Neural progenitor cell (in vitro differentiated cells): ENCODE measurements at places on chromosomes 3 and 15. TPM values are rescaled to one million over a fixed set of nuclear protein-coding genes. Genes with fewer than 3 reads are reported as not detected.

Gene GOLGA6D
- not detected in 2 replicates for total RNA-seq

DNA sequence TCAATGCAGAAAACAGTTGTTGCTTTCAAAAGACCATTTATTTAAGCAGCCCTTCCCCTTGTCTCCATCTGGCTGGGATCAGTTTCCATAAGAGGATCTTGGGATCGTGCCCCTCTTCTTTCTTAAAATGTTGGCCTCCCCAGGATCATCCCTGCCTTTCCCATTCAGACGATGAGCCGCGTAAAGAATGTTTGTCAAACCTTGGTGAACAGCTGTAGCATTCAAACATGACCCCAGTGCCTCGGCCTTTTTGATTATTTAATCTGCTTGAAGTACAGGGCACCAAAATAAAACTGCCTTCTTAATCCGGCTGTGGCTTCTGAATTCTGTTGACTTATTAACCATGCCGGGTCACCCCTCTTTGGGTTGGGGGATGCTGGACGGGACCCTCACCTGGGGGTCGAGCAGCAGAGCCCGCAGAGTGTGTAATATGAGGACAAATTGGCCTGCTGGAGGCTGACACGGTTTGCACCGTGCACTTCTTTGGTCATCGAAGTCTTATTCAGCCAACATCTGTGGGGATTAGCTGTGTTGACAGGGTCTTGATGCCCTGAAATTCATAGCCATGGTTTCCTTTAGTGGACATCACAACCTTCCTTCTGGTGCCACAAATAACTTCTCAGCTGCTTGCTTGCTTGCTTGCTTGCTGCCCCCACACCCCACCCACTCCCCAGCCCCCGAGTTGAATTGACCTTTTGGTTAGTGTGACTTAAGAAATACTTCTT, at the start of gene LRTM1:
Gene LRTM1 (minus strand): TSS at position 14 of the 725 bp plus-strand sequence. CDS start 148 bp downstream, outside the sequence.
- no peaks in the 10 kb centered on the region for H3K27me3 ChIP-seq
- peak; percentile 22 for DNase-seq
- H3K4me3 ChIP-seq: no peak within 1 kb of the TSS
- peaks cover 21% of the 10 kb centered on the region for H3K4me1 ChIP-seq

DNA sequence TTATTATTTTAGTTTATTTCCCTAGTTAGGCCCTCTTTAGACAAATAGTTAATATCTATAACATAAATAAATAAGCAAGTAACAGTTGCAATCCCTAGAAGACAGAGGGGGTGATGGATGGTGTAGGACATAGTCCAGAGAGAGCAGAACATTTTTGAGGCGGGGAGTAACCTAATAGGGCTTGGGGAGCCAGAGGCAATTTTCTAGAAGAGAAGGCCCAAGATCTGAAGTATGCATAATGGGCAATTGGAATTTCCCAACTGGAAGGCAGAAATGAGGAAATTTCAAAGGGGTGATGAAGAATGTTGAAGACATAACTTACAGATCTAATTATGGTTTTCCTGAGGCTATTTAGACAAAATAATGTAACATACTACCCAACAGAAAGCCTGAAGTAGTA, 525.7 kb downstream of the TUSC7 start:
- H3K4me1 ChIP-seq: no peaks in the 10 kb centered on the region
- no peak for DNase-seq
- H3K27me3 ChIP-seq: no peaks in the 10 kb centered on the region
- H3K36me3 ChIP-seq: no peaks in the 10 kb centered on the region
- H3K4me3 ChIP-seq: no peak overlapping the region

GRCh38 chr3:2727610-2728318, 382.4 kb downstream of the IL5RA start:
- peak; percentile 37 for DNase-seq
- H3K36me3 ChIP-seq: no peaks in the 10 kb centered on the region
- H3K4me1 ChIP-seq: peaks cover 11% of the 10 kb centered on the region
- H3K4me3 ChIP-seq: no peak overlapping the region
- no peak overlapping the region for H3K27ac ChIP-seq
- H3K27me3 ChIP-seq: no peaks in the 10 kb centered on the region

Gene DISP2
- total RNA-seq: 0.06 TPM in 1 of 2 replicates, not detected in the other

DNA sequence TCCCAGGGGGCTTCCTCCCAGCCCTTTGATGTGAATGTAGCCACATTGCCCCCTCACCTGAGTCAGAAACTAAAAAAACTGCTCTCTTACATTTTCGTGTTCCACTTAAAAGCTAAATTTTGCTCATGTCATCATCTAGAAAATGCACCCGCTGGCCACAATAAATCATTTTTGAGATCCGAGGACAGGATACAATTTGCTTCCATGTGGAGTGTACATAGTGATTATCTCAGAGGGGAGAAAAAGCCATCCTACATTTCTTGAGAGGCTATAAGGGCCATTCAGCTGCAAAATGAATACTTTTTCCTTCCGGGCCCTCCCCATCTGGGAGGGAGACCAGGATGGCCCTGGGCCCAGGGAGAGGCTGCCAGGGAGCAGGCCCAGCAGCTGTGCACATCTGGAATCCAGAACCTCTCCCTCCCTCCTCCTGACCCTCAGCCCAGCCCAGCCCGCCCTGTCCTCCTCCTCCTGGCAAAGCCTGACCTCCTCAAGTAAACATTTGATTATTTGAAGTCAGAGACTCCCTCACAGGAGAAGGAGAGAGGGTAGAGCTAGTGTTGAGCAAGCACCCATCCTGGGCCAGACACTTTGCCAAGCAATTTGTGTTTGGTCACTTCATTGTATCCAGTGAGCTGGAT, 59.1 kb downstream of the CORO2B start:
- no peaks in the 10 kb centered on the region for H3K27me3 ChIP-seq
- H3K36me3 ChIP-seq: no peaks in the 10 kb centered on the region
- peaks cover 5% of the 10 kb centered on the region for H3K4me1 ChIP-seq

DNA sequence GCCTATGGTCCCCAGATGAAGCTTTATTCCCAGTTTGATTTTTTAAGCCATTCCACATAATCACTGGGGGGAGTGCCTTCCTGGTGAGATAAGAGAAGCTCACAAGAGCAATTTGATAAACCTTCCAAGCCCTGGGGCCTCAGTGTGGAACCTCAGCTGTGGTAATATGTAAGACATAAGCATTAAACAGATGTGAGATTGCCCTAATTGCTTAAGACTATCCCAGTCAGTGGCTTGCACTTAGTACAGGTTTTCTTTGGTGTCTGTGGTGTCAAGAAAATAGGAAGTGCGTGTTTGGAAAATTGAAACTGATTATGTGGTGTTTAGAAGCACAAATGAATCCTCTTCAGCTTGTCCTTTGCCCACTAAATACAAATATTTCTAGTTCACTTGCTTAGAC, 54.3 kb downstream of the LRRN1 start:
- peak overlapping the region; percentile 47 for H3K27ac ChIP-seq
- DNase-seq: no peak
- H3K4me1 ChIP-seq: peaks cover 53% of the 10 kb centered on the region
- no peaks in the 10 kb centered on the region for H3K36me3 ChIP-seq
- no peak overlapping the region for H3K4me3 ChIP-seq
- H3K27me3 ChIP-seq: no peaks in the 10 kb centered on the region

Gene SPINK8
- total RNA-seq: not detected in 2 replicates

DNA sequence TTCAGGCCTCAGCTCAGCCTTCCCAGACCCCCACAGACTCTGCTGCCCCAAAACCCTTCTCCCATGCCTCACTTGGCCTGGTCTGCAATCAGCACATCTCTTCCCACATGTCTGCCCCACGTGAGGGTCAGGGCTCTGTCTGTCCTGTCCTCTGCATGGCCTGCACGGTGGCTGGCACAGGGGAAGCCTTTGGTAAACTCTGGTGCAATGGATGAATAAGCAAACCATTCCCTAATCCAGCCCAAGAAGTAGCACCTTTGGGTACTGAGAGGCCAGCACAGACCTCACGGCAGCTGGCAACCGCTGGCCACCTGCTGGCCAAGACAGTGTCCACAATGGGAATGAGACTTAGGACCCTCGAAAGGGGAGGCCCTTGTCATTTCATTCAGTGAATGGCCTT, 27.7 kb downstream of the ABTB1 start:
- peaks cover 6% of the 10 kb centered on the region for H3K4me1 ChIP-seq
- H3K27me3 ChIP-seq: no peaks in the 10 kb centered on the region
- H3K4me3 ChIP-seq: no peak overlapping the region
- peak; percentile 48 for DNase-seq
- no peaks in the 10 kb centered on the region for H3K36me3 ChIP-seq

GRCh38 chr15:48647962-48648361, 2.5 kb upstream of the FBN1 start:
- no peak overlapping the region for H3K4me3 ChIP-seq
- peak; percentile 58 for DNase-seq
- H3K27ac ChIP-seq: no peak overlapping the region

Gene KBTBD13
- not detected in 2 replicates for total RNA-seq

- no peak for DNase-seq
- no peak overlapping the region for H3K27ac ChIP-seq
- H3K27me3 ChIP-seq: peaks cover 40% of the 10 kb centered on the region
- peaks cover 29% of the 10 kb centered on the region for H3K4me1 ChIP-seq
- H3K36me3 ChIP-seq: no peaks in the 10 kb centered on the region
These were observed 1.4 kb upstream of the GRM2 start for GRCh38 chr3:51705276-51706020.

DNA sequence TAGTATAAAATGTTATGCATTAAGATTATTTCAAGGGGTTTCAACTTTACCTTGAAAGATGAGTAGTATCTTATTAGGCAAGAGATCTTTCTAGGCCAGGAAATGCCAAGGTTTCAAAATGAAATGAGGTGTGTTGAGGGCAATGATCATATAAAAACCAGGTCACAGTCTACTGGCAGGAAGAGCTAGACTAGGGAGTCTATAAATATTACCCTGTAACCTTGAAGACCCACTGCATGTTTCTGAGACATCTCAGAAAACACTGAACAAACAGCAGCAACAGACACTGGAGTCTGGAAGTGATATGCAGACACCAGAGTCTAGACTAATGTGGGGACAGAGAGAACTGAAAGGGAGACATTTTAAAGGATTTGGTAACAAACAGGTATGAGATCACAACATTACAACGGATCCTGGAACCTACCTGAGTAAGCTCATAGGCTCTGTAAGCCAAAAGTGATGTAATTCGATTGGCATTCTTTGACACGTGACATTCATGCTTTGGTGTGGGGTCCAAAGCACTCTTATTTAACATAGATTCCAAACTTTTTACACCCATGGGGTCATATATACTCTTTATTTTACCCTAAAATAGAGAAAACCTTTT, 15.0 kb downstream of the TASOR start:
- H3K4me3 ChIP-seq: no peak overlapping the region
- no peak for DNase-seq
- H3K4me1 ChIP-seq: no peaks in the 10 kb centered on the region
- H3K27ac ChIP-seq: no peak overlapping the region
- H3K27me3 ChIP-seq: no peaks in the 10 kb centered on the region

Gene HRG
- not detected in 2 replicates for total RNA-seq

DNA sequence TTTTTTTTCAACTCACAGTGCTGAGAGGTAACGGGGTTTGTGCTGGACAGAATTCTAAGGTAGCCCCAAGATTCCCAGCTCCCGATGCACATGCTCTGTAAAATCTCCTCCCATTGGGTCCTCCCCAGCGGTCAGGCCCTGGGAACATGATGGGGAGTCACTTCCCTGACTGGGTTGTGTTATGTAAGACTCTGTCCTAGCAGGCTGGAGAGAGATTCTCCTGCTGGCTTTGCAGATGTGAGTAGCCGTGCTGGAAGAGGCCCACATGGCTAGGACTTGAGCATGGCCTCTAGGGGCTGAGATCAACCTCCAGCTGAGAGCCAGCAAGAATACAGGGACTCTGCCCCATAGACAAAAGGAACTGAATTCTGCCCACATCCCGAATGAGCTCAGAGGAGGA, 83.7 kb upstream of the OXTR start:
- no peak for DNase-seq
- no peaks in the 10 kb centered on the region for H3K36me3 ChIP-seq
- no peak overlapping the region for H3K4me3 ChIP-seq
- H3K4me1 ChIP-seq: no peaks in the 10 kb centered on the region
- no peak overlapping the region for H3K27ac ChIP-seq

Gene SH3GL3
- total RNA-seq: 3.8 and 8.2 TPM in 2 replicates

Gene LRTM1
- not detected in 2 replicates for total RNA-seq

DNA sequence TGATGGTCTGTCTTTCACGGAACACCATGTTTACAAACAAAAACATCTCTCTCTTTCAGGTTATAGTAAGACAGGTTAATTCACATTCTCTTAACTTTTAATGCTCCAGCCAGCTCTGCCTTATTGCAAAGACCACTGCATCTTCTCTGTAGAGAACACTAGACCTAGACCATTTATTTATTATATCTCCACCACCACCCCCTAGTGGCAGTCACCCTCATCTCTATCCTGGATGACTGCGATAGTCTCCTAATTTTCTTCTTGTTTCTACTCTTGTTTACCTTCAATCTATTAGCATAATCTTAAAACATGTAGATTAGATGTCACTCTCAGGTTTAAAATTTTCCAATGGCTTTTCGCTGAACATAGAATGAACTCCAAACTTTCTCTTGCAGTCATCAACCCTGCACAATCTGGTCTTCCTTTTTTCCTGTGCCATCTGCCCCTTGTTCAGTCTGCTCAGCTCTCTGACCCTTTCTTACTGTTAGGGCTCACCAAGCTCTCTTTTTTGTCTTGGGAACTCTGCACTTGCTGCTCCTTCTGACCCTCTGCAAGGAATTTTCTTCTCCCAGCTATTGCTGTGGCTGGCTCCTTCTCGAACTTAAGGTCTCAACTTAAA, 155.6 kb downstream of the SQOR start:
- H3K27me3 ChIP-seq: peaks cover 5% of the 10 kb centered on the region
- no peaks in the 10 kb centered on the region for H3K4me1 ChIP-seq
- DNase-seq: peak; percentile 51
- H3K4me3 ChIP-seq: no peak overlapping the region

DNA sequence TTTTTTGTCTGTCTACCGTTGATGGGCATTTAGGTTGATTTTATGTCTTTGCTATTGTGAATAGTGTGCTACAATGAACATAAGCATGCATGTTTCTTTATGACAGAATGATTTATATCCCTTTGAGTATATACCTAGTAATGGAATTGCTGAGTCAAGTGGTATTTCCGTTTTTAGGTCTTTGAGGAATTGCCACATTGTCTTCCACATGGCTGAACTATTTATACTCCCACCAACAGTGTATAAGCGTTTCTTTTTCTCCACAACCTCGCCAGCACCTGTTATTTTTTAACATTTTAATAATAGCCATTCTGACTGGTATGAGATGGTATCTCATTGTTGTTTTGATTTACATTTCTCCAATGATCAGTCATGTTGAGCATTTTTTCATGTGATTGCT, 89.6 kb upstream of the GALNT15 start:
- H3K27ac ChIP-seq: no peak overlapping the region
- no peaks in the 10 kb centered on the region for H3K27me3 ChIP-seq
- no peaks in the 10 kb centered on the region for H3K4me1 ChIP-seq
- DNase-seq: no peak
- H3K4me3 ChIP-seq: no peak overlapping the region
- no peaks in the 10 kb centered on the region for H3K36me3 ChIP-seq

Gene CLEC3B
- total RNA-seq: not detected in 2 replicates
